Fibroblast of skin of left quadriceps (primary cell): ENCODE measurements at places on chromosomes 6 and 20.
A peak's percentile ranks its signal among the peaks of the same experiment; 100 is the strongest.

GRCh38 chr6:83221276-83221675 is 28.1 kb downstream of the RWDD2A start:
- no peak for DNase-seq

DNA sequence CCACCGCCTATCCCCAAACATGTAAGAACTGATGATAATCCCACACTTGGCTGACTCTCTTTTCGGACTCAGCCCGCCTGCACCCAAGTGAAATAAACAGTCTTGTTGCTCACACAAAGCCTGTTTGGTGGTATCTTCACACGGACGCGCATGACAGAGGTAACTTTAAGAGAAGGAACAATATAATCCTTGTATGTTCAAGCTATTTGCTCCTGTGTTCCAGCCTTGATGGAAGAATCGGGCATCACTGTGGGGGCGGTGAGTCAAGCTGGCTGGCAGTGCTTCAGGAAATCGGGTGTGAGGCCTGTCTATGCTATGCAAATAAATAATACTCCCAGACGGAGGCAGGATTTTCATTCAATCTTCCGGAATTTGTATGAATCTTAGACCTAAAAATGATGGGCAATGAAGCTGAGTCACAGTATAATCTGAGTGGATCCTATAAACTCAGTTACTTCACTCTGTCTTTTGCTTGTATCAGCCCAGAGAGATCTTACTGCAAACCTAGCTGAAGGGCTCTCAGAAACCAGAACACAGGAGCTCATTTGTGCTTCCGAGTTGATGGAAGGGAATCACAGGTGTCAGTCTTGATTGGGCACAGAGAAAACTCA is 45.2 kb upstream of the NT5E start:
- DNase-seq, result peak; percentile 86

- DNase-seq, result no peak
These were observed at the start of gene PRDM1 for GRCh38 chr6:106085984-106086813. Gene PRDM1, plus strand, starts transcription at chr6:106086336. Its CDS starts 218 bp downstream, at chr6:106086554.

GRCh38 chr20:665276-665675 is 10.3 kb downstream of the SCRT2 start:
- DNase-seq, result no peak
